ENCODE measurements at places on chromosomes 1 and 21.

GRCh38 chr1:71264039-71264438 is 183.2 kb upstream of the ZRANB2 start:
- no peak for DNase-seq

GRCh38 chr1:34695580-34695979 is 59.3 kb upstream of the GJB5 start:
- no peak for DNase-seq

DNA sequence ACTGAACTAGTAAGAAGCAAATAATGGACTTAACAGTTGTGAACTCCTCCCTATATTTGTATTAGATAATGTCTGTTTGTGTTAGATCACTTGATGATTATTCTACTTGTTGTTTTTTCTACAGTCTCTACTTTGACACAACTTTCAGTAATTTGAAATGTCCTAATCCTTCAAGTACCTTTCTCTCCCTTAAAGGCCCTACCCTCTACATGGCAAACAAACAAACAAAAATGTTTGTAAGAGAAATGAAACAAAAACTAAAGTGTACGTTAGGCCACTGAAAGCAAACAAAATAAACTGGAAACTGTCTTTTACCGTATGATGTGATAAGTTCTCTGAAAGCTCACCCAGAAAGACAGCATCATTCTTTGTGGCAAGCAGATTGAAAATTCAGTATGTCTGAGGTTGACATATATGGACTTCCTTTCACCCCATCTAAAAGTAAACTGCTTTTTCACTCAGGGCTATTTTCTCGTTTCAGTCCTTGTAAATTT is 255.9 kb upstream of the SNX7 start:
- no peak for DNase-seq

- DNase-seq, result no peak
These were observed 281.4 kb downstream of the GRIK1 start for GRCh38 chr21:29658177-29658933.

All from GM19239 (cell line).